ENCODE measurements at places on chromosomes 13 and 19. TPM values are rescaled to one million over a fixed set of nuclear protein-coding genes. Genes with fewer than 3 reads are reported as not detected.
A peak's percentile ranks its signal among the peaks of the same experiment; 100 is the strongest.

DNA sequence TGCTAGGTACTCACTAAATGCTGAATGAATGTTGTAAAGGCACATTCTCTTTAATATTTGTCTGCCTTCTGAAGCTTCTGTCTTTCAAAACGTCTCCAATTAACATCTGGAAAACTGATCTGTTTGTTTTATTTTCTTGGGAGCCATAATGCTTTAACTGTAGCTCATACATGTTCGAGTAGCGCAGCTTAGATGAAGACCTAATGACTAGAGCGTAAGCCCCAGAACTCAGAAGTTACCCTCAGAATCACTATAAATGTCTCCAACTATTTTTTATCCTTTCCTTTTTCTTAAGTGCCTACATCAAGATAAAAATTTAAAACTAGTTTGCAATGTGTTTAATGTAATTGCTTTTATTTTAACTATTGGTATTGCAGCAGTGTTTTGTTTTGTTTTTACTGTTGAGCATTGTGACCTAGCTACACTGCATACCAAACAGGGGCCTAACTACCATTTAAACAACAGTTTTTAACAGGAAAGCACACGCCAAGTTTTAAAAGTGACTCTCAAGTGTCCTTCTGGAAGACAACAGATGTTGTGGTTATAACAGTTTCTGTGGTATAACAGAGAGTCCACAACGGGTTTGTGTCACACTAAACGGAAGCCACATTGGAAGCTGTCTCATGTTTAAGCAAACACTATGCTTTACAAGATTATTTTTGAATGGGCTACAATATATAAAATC, 42.0 kb downstream of the MRPL57 start:
- DNase-seq, result no peak

The TYROBP gene
- 6.1 TPM for total RNA-seq

- DNase-seq, result no peak
Measured at GRCh38 chr19:10189616-10190015, 5.1 kb downstream of the DNMT1 start.

The NBEA gene
- total RNA-seq, result 8.3 TPM

GRCh38 chr19:14114854-14115253, 2.7 kb downstream of the PRKACA start:
- DNase-seq, result no peak

- DNase-seq, result no peak
Measured at GRCh38 chr13:32822771-32823170, 193.5 kb upstream of the KL start.

The WDR87 gene
- total RNA-seq, result not detected

DNA sequence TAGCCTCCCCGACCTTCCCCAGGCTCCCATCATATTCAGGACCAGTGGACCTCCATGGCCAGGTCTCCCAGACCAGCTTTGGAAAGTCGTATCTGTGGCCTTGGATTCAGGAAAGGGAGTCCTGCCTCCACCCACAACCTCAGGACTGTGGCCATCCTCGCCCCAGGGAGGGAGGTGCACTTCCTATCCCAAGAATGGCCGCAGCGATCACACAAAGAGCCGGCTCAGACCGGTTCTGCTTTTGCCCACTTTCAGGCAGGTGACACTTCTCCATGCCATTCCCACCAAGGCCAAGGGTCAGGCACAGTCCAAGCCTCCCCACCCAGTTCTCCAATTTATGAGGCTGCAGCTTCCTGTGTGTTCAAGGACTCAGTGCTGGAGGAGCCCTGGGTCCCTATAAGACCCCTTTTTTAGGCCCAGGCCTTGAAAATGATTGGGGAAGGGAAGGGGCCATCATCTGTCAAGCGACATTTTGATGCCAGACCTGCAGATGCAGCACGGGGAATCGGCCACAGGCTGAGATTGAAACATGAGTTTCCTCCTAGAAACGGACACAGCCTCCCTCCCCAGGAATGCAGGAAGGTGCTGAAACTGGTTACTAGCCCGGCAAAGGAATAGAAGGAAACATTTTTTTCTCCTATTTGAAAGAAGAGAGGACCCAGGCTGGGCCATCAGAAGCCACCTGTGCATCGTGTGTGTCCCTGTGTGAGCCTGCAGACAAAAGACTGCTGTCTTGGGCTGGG, 65.6 kb upstream of the USE1 start:
- DNase-seq, result no peak

DNA sequence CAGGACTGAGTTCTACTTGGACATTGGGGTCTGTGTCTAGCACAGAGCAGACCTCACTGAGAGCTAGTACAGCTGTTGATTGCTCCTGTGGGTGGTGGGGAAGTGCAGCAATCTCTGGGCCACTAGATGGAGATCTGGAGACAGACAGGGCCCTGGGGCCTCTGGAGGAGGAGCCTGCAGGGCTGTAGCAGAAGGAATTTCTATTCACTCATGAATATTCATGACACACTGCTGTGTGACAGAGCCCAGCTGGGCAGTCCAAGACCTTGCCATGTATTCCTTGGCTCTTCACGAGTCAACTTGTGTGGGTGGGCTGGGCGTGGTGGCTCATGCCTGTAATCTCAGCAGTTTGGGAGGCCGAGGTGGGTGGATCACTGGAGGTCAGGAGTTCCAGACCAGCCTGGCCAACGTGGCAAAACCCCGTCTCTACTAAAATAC, 37.5 kb downstream of the SUGP2 start:
- peak; percentile 58 for DNase-seq

GRCh38 chr19:1151917-1152587, 22.0 kb downstream of the SBNO2 start:
- DNase-seq, result no peak

The TMIGD2 gene
- total RNA-seq, result not detected

- peak; percentile 34 for DNase-seq
Measured at GRCh38 chr19:31356587-31357314, 7.5 kb upstream of the TSHZ3 start.

The KLHL1 gene
- 0.14 TPM for total RNA-seq

- no peak for DNase-seq
Measured at GRCh38 chr13:29165840-29166239, 345.7 kb downstream of the MTUS2 start.

- DNase-seq, result no peak
Measured at GRCh38 chr13:113764793-113765563, 6.0 kb downstream of the TMEM255B start.

DNA sequence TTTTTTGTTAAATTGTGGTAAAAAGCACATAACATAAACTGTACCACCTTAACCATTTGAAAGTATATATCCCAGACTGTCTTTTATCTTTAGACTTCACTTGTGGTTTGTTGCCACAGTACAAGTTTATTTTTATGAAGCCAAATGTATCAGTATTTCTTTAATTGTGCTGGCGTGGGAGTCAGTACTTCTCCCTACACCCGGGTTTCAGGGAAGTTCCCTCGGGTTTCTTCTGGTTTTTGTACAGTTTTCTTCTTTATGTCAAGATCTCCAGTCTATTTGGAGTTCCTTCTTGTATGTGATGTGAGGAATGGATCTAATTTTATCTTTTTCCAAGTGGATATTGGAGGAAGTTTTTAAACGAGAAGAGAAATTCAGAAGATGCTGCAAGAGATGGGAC, 20.5 kb downstream of the CCDC8 start:
- no peak for DNase-seq

- DNase-seq, result no peak
Measured at GRCh38 chr19:45497791-45498190, 452 bp upstream of the PPM1N start.

DNA sequence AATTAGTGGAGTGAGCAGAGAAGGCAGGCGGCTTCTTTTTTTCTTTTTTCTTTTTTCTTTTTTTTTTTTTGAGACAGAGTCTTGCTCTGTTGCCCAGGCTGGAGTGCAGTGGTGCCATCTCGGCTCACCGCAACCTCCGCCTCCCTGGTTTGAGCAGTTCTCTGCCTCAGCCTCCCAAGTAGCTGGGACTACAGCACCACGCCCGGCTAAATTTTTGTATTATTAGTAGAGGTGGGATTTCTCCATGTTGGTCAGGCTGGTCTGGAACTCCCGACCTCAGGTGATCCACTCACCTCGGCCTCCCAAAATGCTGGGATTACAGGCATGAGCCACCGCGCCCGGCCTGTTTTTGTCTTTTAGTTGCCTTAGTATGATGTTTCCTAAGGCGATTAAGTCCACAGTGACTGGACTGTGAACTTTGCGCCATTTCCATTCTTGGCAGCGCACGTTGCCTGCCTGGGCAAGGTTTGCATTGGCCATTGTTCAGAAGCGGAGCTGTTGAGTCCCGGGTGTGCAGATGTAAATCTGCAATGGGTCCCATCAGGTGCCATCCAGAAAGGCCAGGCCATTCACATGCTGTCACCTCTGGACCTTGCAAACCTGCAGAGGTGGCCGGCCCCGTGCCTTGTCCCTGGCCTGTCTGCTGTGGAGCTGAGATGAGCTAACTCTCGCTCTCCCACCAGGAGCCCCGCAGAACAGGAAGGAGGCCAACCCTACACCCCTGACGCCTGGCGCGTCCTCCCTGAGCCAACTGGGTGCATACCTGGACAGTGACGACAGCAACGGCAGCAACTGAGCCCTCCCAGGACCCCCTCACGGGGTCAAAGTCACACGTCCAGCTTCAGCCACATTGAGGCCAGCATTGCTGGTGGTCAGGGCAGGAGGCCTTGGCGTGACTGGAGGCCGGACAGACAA, 10.9 kb upstream of the SHD start:
- peak; percentile 77 for DNase-seq

GRCh38 chr19:43439032-43439708, 24.5 kb downstream of the TEX101 start:
- DNase-seq, result no peak

DNA sequence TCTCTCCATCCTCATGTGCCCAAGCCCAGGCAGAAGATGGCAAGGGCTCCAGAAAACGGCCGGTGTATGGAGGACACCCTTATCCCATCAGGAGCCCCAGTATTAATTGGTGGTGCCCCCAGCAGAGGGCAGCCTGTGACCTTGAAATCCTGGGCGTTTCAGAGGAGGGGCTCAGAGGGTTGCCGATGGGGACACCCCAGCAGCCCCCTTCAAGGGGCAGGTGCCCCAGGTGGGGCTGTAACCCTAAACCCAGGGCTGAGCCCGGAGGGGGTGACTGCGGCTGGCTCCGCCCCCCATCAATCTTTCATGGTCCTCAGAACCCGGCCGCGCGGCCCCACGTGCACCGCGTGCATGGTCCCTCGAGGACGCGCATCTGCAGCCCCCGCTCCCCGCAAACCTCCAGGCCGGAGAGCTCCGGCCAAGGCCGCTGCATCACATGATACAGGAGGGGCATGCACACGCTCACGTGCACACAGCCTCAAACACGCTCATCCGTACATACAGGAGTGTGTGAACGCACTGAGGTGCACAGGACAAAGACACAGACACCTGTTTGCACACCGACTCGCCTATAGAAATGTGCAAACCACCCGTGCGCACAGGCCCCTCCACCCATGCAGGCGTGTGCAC, 949 bp downstream of the RAB3A start:
- DNase-seq, result peak; percentile 59

The U2AF2 gene
- 38.4 TPM for total RNA-seq

All from pancreas (tissue), 10 donors.